ENCODE measurements at places on chromosomes 6 and 20. TPM values are rescaled to one million over a fixed set of nuclear protein-coding genes. Genes with fewer than 3 reads are reported as not detected.
A peak's percentile ranks its signal among the peaks of the same experiment; 100 is the strongest.

DNA sequence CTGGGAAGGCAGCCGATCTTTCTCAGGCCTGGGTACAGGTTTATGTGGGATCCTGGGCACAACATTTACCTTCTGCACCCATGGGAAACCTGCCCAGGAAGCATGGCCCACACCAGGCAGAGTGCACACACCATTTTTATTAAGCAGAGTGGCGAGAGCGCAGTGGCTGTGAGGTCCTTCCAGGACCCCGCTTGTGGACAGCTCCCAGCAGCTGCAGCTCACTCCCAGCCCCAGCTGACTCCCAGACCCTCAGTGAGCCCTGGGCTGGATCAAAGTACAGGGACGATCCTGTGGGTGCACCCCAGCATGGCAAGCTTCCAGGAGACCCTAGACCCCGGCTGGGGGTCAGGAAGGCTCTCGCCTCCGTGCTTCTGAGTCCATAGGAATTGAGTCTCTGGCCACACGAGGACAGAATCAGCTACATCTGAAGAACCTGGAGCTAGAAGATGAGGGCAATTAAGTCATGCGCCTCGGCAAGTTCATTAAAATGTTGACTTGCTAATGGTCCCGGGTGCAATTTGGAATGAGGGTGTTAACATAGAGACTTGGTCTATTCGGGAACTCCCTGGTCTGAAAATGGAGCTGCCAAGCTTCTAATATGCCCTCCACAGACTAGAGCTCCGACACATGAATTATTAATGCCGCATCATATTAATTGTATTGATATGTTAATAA is 65.4 kb upstream of the SLCO4A1 start:
- no peak for DNase-seq

- no peak for DNase-seq
Measured at GRCh38 chr6:110898111-110898510, 23.5 kb downstream of the AMD1 start.

KIF25 gene
- polyA plus RNA-seq, result not detected

DNA sequence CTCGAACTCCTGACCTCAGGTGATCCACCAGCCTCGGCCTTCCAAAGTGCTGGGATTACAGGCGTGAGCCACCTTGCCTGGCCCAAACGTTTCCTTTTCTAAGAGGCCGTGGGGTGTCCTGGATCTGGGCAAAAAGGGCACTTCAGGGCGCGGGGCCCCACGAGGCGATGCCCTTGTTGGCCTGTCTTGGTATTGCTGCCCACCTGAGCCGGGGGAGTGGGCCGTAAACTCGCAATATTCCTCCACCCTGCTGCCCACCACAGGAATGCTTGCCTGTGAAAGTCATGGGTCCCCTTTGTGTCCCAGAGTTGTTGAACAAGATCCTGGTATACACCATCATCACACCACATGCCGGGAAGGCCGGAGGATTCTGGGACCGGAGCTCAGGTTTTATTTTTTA is 49.0 kb downstream of the SSR1 start:
- no peak for DNase-seq

DNA sequence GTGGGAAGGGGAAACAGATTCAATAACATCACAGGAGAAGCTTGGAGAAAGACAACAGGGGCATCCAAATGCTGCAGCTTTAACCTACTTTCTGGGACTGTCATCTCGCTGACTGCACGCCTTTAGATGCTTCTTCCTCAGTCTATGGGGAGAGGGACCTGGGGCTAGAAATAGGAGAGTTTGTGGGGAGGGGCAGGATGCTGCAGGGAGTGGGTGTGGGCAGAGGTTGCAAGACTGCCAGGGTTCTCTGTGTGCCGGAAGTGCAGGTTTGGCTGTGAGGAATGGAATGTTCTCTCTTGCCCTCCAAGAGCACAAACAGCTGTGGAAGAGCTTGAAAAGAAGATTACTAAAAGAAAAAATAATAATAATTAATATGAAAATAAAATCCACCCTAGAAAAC is 93.2 kb downstream of the FOXO3 start:
- peak; percentile 41 for DNase-seq

DNA sequence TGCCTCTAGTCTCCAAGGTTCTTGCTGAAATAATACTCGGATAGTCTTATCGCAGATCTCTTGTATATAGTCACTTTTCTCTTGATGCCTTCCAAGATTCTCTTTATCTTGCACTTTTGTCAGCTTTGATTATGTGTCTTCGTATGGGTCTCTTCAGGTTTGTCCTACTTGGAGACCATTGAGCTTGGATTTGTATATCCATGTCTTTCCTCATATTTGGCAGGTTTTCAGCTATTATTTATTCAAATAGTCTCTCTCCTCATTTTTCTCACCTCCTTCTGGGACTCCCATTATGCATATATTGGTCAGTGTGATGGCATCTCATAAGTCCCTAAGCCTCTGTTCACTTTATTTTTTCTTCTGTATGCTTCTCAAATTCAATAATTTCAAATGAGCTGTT is 23.0 kb downstream of the ECI2 start:
- no peak for DNase-seq

- no peak for DNase-seq
Measured at GRCh38 chr6:109693111-109693510, 2.0 kb downstream of the FIG4 start.

DNA sequence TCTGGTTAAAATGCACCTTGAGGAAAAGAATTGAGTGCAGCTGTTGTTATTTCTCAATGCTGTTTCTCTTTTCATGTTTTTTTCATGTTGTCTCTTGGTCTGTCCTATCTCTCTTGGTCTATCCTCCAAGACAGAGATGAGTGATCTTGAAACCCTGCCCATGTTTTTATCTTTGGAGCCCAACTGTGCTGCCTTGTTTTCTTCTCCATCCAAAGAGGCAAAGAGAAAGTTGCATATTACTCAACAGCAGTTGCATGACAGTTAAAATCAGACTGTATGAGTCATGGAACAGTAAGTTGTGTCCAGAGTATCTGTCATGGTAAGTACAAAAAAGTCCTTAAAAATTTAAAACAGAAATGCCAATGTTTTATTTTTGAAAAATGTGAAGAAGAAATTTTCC is 26.2 kb downstream of the BCAS1 start:
- no peak for DNase-seq

PREX1 gene
- polyA plus RNA-seq, result 15.7 TPM

DNA sequence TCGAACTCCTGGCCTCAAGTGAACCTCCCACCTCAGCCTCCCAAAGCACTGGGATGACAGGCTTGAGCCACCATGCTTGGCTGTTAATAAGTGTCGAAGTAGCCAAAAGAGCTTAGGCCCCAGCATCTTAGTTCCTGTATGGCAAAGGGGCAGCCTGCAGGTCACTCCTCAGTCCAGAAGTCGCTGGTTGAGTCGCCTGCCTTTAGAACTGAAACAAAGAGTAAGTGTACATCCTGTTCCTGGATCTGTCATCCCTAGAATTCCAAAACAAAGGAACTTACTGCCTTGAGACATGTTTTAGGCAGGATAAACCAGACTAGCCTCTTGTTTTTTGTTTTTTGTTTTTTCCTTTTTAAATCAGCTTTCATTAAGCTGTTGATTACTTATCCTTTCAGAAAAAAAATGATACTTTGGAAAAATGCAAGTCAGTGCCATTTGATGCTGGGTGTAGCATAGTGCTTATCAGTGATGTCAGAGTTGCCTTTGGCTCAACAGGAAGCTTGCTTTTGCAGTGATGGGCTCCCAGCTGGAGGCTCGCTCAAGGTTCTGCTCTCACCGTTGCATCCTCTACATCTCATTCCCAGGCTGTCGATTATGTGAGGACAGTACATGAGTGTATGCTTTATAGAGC is 9.0 kb downstream of the ACTR5 start:
- no peak for DNase-seq

GRCh38 chr6:82458147-82458546 is 94.5 kb downstream of the TPBG start:
- no peak for DNase-seq
